ENCODE measurements at places on chromosomes 1 and 21. TPM values are rescaled to one million over a fixed set of nuclear protein-coding genes. Genes with fewer than 3 reads are reported as not detected.
A peak's percentile ranks its signal among the peaks of the same experiment; 100 is the strongest.

- no peak for DNase-seq
Observed at GRCh38 chr1:213419401-213420030, 368.5 kb downstream of the RPS6KC1 start.

DNA sequence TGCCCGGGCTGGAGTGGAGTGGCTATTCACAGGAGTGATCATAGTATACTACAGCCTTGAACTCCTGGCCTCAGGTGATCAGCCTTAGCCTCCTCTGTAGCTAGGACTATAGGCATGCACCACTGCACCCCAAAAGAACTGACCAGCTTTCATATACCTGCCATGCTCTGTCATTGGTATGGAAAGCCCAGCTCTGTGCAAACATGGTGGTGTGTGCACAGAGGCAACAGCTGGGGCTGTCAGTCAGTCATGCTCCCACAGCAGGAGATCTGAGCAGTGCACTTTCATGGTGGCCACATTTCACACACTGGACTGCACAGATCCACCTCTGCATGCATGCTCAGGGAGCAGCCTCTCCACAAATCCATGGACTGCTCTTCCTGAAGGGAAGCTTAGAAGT lies 8.8 kb upstream of the JAK1 start:
- DNase-seq: no peak

DNA sequence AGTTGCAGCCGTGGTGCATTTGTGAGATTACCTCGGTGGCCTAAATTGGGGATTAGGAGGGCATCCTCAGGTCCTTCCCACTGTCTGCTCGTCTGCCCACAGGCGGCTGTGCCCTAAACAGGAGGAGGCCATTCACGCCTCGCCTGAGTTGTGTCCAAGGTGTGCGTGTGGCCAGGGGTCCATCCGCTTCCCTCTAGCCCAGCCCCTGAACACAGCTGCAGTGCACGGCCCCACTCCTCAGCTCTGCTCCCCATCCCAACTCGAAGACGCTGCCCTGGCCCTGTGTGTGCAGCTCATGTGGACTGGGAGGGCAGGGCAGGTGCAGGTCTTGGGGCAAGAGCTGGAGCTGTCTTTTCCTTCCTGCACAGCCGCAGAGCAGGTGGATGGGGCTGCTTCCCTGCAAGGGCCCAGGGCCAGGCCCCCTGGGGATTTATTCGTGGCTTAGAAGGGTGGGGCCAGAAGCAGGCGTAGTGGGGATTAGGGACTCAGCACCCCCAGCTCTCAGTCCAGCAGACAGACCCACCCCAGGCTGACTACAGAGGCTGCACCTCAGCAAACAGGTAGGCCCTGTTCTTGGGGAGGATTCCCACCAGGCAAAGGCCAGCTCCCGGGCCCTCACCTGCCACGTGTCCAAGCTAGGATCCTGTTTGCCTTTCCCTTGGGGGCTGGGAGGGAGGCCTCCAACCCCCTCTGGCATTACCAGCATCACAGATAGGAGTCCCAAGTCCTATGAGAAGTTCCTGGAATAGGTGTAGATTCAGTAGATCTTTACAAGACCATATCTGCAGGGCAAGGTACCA lies 4.3 kb downstream of the GUK1 start:
- DNase-seq: peak; percentile 24

DNA sequence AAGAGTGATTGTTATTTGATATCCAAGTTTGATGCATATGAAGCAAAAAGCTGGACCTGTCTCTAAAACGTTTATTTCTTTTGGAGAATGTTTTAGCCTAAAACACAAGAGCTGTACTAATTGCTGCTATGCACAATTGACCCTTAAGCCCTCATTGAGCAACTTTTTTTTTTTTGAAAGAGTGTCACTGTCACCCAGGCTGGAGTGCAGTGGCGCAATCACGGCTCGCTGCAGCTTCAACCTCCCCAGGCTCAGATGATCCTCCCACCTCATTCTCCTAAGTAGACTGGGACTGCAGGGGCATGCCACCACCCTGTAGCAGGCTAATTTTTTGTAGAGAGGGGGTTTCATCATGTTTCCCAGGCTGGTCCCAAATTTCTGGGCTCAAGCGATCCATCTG lies 129.1 kb downstream of the PIK3R3 start:
- no peak for DNase-seq

Gene ELF3
- 1,083 TPM for total RNA-seq
